HT1080 (cell line): ENCODE measurements at places on chromosomes 12 and 14. TPM values are rescaled to one million over a fixed set of nuclear protein-coding genes. Genes with fewer than 3 reads are reported as not detected.

DNA sequence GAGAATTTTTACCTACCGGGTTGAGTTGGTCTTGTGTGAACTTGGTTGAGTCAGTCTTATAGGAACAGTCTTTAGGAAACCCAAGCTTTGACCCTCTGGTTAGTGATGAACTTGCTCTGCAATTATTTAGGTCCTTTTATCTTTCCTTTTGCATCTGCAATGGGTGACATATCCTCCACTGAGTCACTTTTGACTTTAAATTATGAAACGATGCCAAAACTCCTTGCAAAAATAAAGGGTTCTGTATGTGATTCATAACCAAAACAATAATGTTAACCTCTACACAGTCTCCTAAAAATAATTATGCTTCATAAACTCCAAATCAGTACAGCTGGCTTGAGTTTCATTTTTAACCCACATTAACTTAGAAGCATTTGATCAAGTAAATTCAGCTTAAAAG lies 979.4 kb downstream of the GALC start:
- DNase-seq: peak; percentile 52

GRCh38 chr12:11618046-11618445 lies 31.4 kb upstream of the ETV6 start:
- DNase-seq: no peak

- peak; percentile 39 for DNase-seq
Measured at GRCh38 chr12:56520048-56520447, 1.6 kb upstream of the RBMS2 start.

- no peak for DNase-seq
Measured at GRCh38 chr12:6226002-6226678, 25.9 kb downstream of the CD9 start.

The AKAP5 gene
- 1.1 TPM in 2 replicates for total RNA-seq

The KRT73 gene
- not detected in 2 replicates for total RNA-seq

The PPP1R36 gene
- 0.11 TPM in 1 of 2 replicates, not detected in the other for total RNA-seq

The SMCO2 gene
- 0.35 and 0.37 TPM in 2 replicates for total RNA-seq
